ENCODE measurements at places on chromosomes 6 and 20. TPM values are rescaled to one million over a fixed set of nuclear protein-coding genes. Genes with fewer than 3 reads are reported as not detected.
A peak's percentile ranks its signal among the peaks of the same experiment; 100 is the strongest.

DNA sequence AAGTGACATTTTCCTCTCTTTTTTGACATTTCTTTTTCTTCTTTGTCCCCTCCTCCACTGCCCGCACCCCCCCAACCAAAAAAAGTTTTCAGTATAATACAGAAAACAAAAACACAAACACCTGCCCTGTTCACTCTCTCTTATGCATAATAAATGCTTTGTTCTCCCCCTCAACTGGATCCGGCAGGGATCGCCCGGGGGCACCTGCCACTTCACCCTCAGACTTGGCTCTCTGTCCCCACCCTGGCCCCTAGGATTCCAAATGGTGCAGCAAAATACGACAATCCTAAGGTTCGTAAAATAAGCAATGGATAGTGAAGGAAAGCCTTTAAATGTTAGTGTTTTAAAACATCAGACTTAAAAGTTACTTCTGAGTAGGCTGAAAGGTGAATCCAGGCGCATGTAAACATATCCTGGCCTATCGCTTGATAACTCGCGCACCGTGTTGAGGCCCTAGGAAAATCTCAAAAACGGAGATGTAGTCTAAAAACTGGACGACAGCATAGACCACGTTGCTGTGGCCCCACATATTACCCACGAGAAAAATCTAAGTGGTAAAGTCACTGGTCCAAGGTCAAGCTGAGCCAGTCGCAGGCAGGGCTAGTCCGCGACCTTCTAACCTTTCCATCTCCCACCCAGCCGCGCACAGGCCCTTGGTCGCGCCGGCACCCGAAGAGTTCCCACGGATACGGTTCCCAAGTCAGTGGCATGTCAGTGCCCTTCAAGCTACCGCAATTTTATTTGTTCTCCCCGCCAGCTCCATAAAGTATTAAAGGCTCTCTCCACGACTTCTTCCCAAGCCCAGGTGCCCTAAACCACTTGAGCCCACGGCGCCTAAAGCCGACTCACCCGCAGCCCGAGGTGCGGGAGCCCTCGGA, 130.8 kb downstream of the OGFRL1 start:
- DNase-seq: peak; percentile 73

GRCh38 chr6:153442096-153442495, 311.0 kb upstream of the RGS17 start:
- no peak for DNase-seq

Gene ADAM33
- total RNA-seq: 39.8 TPM

DNA sequence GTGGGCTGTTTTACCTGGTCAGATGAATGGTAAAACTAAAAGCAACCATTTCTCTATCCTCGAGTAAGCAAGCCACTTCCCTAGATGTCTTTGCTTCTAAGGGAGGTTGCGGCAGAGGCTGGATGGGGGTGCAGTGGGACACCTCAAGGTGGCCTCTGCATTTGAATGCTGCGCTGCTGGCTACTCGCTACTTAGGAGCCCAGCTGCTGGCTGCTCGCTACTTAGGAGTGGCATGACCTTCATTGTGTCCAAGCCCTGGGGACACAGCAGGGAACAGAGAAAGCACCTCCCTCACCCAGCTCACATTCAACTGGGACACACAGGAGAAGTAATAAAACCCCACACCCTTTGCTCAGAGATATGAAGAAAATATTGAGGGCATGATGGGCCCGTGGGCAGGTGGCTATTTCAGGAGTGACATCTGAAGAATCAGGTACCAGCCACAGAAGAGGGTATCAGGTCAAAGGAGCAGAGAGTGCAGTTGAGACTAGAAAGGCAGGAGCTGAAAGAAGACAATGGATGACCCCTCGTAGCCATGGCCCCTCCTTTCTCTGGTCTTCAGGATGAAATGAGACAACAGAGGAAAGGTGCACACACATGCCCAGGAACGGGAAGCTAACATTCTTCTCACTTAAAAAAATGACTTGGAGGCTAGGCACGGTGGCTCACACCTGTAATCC, 149.4 kb downstream of the ZMYND8 start:
- no peak for DNase-seq
